ENCODE measurements at places on chromosomes 5 and 9.

DNA sequence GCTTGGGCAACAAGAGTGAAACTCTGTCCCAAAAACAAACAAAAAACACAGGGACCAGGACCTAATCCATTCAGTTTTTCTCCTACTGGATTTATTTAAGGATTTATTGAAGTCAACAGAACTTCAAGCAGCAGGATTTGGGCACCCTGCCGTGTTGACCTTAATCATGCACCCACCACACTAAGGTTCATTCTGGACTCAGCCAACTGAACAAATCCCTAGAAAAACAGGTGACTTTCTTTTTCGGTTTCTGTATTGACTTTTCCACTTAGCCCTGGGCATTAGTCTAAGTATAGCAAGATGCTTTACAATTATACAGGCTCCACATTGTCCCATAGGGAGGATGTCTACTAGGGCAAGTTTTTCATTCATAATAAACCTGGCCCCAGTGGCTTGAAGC, 30.0 kb downstream of the ZNF131 start:
- no peak for DNase-seq

- DNase-seq = no peak
Measured at GRCh38 chr9:69933445-69933844, 110.2 kb upstream of the MAMDC2 start.

DNA sequence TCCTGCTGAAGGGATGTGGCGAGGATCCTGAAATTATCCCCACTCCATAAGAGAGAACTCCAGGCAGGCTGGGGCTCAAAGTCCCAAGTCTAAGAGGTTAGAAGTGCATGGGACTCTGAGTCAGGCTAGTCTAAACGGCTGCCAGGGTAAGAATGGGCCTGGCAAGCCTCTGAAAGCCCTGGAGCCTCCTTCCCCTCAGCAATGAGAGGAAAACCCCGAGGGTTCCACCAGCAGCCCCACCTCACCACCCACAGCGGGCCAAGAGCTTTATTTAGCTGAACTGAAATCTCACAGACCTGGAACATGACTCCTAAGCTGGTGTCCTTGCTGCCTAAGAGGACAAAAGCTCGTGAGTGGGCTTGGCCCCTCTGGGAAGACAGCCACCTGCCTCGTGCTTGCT, 135.5 kb downstream of the SEC61B start:
- no peak for DNase-seq

DNA sequence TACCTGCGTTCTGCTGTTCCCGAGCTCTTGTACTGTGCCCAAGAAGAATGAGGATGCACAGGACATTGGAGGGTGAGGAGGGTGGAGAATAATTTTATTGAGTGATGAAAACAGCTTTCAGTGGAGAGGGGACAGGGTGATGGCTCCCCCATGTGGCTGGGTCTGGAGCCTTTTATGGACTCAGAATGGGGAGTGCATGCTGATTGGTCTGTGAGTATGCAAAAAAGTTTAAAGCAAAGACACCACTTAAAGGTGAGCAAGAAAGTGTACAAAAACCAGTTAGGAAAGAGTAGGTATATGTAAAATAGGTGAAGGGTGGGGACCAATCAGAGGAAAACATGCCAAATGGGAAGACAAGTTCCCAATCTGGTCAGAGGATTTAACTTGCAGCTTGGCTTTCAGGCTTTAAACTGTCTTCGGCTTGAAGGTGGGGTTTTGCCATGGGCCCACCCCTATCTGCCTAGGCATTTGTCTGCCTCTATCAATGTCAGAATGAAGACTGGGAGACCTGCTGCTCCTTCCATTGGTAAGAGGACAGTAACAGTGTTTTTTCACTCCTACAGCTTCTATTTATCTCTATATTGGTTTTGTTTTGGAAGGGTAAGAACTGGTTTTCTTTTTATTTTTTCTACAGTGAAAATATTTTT, 118.0 kb upstream of the RAI14 start:
- DNase-seq = no peak

DNA sequence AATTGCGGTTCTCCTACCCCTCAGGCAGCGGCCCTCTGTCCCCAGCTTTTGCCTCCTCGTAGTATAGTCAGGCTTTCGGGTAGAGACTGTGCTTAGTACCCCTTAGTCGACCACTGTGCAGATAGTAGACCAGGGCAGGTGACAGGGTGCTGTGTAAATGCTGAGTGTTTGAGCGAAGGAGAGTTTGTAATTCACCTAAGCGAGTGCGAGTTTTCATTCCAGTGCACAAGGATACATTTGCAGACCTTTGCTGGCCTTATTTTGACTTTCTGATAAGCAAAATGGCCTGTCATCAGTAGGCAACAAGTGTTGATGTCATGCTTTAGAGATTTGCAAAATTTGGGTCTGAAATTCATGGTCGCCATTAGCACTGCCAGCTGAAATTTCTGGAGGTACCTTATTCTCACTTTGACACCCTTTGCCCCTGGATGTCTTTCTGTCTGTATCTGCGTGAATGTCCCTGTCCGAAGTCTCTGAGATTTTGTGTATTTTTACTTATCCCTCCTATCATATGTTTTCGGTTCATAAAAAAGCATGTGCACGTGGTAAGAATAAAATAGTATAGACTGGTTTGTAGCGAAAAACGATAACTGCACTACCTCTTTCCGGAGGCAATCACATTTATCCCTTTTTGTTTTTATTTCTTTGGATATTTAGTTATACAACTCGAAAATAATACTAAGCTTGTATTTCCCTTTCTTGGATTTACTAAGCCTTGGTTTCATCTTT, 1.9 kb downstream of the LMNB1 start:
- no peak for DNase-seq

GRCh38 chr5:53997736-53998627, 312.4 kb downstream of the ARL15 start:
- no peak for DNase-seq

GRCh38 chr9:123175854-123176629, 92.3 kb downstream of the STRBP start:
- DNase-seq = no peak

DNA sequence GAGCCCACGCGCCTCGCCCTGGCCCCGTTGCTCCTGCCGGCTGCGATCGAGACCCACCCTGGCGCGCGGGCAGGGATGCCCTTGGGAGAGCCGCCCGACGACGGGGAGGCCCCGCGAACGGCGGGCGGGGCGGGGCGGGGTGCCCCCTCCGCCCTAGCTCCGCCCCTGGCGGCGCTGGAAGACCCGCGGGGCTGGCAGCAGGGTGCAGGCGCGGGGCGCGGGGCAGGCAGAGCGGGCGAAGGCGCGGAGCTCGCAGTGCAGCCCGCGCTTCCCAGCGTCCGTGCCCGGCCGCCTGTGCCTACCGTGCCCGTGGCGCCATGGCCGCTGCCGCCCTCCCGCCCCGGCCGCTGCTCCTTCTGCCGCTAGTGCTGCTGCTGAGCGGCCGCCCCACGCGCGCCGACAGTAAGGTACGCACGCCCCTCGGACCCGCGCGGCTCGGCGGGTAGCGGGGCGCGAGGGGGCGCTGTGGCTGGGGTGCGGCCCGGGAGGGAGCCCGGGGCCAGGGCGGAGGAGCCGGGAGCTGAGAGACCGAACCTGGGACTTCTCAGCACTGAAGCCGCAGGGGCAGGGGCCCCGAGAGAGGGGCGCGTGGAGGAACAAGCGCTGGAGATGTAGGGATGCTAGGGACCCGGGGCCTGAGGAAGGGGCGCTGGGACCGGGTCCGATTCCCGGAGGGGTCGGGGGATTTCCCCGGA, at the start of gene OLFML2A:
Gene OLFML2A (plus strand): TSS at position 180 of the 695 bp plus-strand sequence. CDS start 138 bp downstream, at position 318.
- no peak for DNase-seq

DNA sequence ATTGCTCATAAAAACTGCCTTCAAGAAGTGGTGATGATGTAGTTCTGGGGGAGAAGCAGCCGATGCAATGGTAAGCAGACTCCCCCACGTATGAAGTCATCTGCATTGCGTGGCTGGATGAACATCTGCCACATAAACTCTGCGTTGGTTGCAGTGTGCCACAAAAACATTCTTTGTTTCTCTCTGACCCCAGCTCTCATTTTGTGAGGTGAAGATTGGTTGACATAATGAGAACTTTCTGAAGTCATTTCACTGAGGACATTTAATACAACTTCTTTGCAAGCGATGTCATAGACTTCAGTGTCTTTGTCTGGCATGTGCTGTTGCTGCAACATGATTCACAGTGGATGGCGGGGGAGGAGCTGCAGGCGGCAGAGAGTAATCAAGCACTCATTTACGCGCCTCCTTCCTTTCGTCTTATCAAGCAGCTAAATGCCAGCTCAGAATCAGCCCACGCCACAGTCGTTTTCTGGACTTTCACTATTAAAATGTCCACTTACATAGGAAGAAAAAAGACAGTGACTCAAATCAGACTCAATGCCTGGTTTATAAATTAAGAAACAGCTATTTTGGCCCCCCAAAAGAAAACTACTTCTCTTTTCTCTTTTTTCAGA, 91.5 kb upstream of the NFIL3 start:
- DNase-seq = no peak

GRCh38 chr5:148401604-148402003, 17.8 kb downstream of the FBXO38 start:
- no peak for DNase-seq

DNA sequence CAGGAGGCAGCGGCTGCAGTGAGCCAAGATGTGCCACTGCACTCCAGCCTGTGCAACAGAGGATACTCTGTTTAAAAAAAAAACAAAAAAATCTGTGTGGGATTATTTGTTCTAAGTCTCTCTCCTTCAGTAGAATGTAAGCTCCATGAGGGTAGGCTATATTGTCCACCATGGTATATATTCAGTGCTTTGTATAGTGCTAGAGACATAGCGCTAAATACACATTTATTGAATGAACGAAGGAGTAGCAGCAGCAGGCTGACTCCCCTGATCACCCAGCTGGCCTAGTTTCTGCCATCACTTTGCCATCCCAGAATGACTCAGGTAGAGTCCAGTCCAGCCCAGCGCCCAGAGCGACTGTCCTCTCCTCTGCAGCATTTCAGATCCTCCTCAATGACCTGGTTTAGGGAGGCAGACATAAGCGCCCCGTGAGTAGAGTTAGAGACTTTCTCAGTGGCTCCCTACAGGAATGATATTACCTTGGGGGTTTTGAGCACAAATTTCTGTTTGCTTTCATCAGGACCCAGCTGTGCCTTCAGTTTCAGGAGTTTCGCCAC, 716 bp downstream of the HARS1 start:
- DNase-seq = no peak

DNA sequence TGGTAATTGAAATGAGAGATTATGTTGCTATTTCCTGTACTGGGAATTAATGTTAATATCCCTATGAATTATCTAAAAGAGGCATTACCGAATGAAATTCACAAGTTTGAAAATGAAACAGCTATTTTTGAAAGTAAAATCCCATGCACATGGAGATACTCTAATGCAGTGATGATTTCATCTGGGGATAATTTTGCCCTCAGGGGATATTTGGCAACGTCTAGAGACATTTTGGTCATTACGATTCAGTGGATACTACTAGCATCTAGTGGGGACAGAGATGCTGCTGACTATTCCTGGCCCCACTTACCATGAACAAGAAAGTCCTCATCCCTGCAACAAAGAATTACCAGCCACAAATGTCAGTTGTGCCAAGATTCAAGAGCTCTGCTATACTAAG, 500.9 kb downstream of the EFNA5 start:
- no peak for DNase-seq

- DNase-seq = no peak
Measured at GRCh38 chr5:149455889-149456409, 76.9 kb upstream of the IL17B start.
